ENCODE measurements at places on chromosomes 7 and 10. TPM values are rescaled to one million over a fixed set of nuclear protein-coding genes. Genes with fewer than 3 reads are reported as not detected.

Gene CYP2W1
- not detected for total RNA-seq

Gene CCDC7
- total RNA-seq = 28.4 TPM

Gene CNPY1
- not detected for total RNA-seq

Gene TAS2R3
- total RNA-seq = 3.1 TPM

Gene GNGT1
- total RNA-seq = not detected

Gene PROSER2
- total RNA-seq = 1.0 TPM

Gene OR6B1
- not detected for total RNA-seq

Gene ZPBP
- total RNA-seq = not detected

Gene ERVW-1
- total RNA-seq = not detected

Gene KIF20B
- 56.4 TPM for total RNA-seq

Gene GNAI1
- total RNA-seq = 0.17 TPM

Gene ECD
- 31.7 TPM for total RNA-seq

Gene POLR2J2
- total RNA-seq = 20.8 TPM

Gene FZD8
- 0.42 TPM for total RNA-seq

Gene IFIT2
- 21.6 TPM for total RNA-seq

Gene C7orf33
- not detected for total RNA-seq

Gene RARRES2
- not detected for total RNA-seq

Gene CUBN
- 3.2 TPM for total RNA-seq

Gene NKX2-3
- not detected for total RNA-seq

Gene TCTN3
- total RNA-seq = 21.4 TPM

Gene CALY
- 3.6 TPM for total RNA-seq

Gene CDK13
- 62.7 TPM for total RNA-seq

Gene GPR26
- not detected for total RNA-seq

Gene C10orf62
- total RNA-seq = not detected

Gene PRPS1L1
- not detected for total RNA-seq

Gene COL28A1
- total RNA-seq = not detected

Gene METTL27
- 0.74 TPM for total RNA-seq

Gene CALHM2
- total RNA-seq = 124 TPM

Gene TMED4
- 91.4 TPM for total RNA-seq

Gene FAM131B
- 2.3 TPM for total RNA-seq

Gene ITGA8
- not detected for total RNA-seq

Measured in activated naive CD8-positive, alpha-beta T cell treated with anti-CD3 and anti-CD28 coated beads, Interleukin-2, amount 10 ng/mL, durations not matched to agents 7 days and 5 days (primary cell).